IPS-NIHi11 (cell line): ENCODE measurements at places on chromosomes 7 and 10.

DNA sequence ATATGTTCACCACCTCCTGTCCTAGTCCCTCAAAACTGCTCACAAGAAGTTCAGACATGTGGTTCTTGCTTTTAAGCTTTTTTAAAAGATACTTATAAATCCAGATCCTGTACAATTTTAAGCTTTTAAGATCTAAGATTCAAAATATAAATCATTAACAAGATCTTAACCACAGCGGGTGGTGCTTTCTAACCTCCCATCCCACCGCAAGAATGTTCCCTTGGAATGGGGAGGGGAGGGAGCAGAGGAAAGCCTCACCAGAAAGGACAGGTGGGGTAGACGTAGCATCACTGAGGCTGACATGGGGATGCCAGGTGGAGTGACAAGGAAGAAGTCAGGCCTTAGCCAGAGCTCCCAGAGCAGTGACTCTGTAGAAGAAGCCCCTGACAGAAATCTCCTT is 133.5 kb downstream of the C1GALT1 start:
- no peak for DNase-seq

DNA sequence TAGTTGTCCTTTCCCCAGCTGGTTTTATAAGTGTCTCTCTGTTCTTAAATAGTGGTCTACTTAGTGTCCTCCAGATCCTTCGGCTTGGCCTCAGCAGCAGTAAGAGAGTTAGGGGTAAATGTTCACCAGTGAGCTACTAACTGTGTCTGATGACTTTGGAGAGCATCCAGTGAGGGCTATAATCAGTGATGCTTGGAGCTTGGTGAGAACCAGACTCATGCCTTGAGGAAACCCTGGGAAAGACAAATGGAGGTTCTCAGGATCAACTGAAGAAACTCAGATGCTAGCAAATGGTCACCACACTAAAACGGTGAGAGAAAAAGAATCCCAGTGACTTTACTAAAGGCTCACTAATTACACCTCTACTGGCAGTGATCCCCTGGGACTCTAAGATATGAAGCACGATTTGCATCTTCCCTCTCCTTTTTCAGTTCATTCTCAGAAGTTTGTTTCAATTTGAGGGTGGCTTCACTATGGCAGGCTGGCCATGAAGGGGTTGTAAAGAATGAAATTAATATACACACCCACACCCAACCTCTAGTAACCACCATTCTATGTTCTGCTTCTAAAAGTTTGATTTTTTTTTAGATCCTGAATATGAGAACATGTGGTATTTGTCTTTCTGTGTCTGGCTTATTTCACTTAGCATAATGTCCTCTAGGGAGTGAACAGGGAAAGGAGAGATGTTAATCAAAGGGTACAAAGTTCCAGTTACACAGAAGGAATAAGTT is 177.9 kb downstream of the PDE1C start:
- no peak for DNase-seq

GRCh38 chr10:60426425-60426824 is 36.8 kb upstream of the ANK3 start:
- no peak for DNase-seq

- no peak for DNase-seq
These were observed 44.9 kb downstream of the AKR1B15 start for GRCh38 chr7:134593530-134594392.

GRCh38 chr10:50316695-50317648 is 65.7 kb upstream of the ASAH2 start:
- DNase-seq = no peak

DNA sequence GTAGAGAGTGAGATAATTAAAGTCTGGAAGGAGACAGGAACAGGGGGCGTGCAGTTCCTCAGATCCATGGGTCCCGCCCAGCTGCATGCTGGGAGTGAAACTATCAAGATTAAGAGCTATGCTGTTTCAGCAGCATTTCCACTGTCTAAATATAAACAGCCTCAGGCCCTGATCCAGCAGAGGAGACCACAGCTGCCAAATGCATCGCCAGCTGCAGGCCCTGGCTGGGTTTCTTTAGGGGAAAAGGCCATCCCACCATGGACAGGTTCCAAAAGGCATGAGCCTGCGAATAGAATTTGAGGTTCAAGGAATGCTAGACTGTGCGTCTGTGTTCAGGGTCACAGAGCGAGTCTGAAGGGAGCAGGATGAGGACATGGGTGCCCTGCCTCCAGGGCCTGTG is 411.4 kb downstream of the PAXIP1 start:
- no peak for DNase-seq

DNA sequence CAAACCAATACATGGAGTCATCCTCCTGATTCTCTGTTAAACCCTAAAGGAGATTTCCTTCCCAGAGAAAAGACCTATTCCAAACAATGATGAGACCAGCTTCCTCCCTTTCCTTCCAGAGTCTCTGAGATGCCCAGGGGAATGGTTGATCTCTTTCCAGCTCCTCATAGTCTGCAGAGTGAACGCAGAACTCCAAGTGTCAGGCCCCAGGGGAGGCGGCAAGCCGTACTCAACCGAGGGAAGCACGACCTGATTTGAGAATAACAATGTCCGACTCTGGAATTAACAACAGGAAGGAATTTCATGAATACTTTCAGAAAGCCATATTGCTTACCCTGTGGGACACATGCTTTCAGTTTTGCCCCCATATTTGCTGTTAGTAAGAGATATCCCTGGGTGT is 241.7 kb upstream of the GLI3 start:
- no peak for DNase-seq

DNA sequence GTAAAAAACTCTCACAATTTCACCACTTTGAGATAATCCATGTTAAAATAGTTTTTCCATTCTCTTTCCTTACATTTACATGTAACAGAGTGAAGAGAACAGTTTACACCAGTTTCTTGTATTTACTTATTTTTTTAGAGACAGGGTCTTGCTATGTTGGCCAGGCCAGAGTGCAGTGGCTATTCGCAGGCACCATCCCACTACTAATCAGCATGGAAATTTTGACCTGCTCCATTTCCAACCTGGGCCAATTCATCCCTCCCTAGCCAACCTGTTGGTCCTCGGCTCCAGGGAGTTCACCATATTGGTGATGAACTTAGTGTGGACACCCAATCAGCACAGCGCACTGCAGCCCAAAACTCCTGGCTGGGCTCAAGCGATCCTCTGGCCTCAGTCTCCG is 74.1 kb downstream of the LYZL2 start:
- no peak for DNase-seq

GRCh38 chr10:25745976-25746375 is 188.1 kb upstream of the MYO3A start:
- DNase-seq = no peak

DNA sequence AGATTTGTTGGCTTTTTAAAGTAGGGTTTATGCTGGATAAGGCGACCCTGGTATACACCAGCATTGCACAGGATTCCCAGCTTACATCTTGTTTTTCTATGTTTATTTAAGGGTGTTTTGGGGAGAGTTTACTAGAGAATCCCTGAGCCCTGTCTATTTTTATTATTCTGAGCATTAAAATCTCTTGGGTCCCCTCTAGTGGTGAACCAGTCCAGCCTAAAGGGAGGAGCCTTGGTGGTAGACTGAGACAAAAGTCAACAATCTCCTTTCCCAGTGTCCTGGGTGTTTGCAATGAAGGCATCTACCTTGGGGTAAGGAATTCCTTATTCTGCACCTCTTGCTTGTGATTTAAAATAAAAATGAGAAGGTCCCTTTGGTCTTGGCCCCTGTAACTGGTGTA is 38.2 kb downstream of the ANTXRL start:
- DNase-seq = no peak

DNA sequence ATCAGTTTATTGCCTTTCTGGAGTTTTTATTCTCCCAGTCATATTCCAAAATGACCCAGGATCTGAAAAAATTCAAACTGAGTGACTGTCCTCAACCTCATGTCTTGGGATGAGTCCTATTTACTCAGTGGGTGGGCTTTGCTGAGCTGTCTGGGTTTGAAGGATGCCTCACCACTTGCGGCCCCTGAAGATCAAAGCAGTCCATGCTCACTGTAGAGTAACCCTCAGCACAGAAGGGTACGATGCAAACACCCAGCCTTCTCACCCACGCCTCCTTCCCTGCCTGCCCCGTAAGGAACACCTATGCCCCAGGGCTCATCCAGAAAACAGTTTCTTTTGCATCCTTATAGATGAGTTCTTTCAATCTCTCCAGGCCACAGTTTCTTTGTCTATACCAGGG is 42.2 kb upstream of the GRB10 start:
- no peak for DNase-seq

DNA sequence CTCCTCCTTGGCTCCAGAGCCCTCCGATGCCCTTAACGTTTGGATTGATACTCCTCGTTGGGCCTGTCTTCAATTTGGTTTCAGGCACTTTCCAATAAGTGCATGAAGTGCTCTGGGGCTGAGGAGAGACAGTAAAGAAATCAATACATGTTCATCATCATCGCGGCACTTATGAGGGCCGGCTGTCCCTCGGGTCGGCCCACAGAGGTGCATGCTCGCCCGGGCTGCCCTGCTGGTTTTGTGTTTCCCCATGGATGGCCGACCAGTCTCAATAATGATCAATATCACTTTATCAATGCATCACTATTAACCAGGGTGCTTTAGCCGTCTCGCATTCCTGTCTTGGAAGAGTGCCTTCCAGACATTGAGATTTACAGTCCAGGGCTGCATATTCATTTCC is 154.2 kb downstream of the EBF3 start:
- no peak for DNase-seq

- DNase-seq = no peak
These were observed 230.1 kb upstream of the PRPS1L1 start for GRCh38 chr7:18257711-18258110.

DNA sequence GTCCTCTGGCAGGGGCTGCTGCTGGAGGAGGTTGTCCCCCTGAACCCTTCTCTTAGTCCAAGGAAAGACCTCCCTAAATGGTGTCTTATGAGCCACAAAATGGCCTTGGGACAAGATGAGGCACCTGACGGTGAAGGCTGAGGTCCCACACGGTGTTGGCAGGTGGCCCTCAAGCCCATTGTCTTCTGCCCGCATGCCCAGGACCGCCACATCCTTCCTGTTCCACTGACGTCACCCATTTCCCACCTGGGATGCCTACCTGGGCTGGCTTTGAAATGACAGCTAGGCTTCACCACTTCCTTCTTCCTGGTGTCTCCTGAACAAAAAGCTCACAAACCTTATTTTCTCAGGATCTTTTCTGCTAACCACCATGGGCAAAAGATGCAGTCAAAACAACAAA is 2.1 kb upstream of the DMBT1 start:
- no peak for DNase-seq

- DNase-seq = no peak
These were observed 69.9 kb downstream of the SYPL1 start for GRCh38 chr7:106042196-106042611.

GRCh38 chr10:120749072-120749471 is 102.1 kb upstream of the WDR11 start:
- no peak for DNase-seq

GRCh38 chr7:51072281-51072680 is 244.3 kb downstream of the COBL start:
- DNase-seq = no peak

- no peak for DNase-seq
These were observed 97.4 kb upstream of the PIK3CG start for GRCh38 chr7:106767498-106768323.

GRCh38 chr10:79910344-79910743 is 38.6 kb downstream of the SFTPD start:
- no peak for DNase-seq

GRCh38 chr10:96488161-96488935 is 25.4 kb downstream of the TLL2 start:
- no peak for DNase-seq

DNA sequence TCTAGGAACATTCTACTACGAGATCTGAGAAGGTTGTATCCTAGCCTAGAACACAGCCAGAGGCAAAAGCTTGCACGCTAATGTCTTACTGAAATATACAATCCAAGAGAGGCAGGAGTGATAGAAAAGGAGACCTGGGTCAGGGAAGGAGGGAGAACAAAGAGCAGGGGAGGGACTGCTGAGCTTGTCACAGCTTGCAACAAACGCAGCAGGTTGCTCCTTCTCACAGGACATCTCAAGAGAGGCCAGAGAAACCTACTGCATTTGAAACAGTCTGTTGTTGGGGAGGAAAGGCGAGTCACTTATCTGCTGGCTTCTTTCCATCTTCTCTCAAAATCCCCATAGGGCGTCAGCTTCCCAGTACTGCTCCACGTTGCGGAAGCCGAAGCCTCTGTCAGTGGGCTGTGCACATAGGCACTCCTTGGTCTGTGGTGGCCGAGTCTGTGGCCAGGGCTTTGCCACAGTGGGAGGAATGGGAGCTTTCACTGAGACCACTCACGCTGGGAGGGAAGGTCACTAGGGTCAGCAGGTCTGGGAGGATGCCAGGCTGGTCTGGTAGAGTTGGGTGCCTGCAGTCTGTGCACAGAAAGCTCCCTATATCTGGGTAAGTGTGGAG is 25.8 kb upstream of the GPNMB start:
- no peak for DNase-seq

DNA sequence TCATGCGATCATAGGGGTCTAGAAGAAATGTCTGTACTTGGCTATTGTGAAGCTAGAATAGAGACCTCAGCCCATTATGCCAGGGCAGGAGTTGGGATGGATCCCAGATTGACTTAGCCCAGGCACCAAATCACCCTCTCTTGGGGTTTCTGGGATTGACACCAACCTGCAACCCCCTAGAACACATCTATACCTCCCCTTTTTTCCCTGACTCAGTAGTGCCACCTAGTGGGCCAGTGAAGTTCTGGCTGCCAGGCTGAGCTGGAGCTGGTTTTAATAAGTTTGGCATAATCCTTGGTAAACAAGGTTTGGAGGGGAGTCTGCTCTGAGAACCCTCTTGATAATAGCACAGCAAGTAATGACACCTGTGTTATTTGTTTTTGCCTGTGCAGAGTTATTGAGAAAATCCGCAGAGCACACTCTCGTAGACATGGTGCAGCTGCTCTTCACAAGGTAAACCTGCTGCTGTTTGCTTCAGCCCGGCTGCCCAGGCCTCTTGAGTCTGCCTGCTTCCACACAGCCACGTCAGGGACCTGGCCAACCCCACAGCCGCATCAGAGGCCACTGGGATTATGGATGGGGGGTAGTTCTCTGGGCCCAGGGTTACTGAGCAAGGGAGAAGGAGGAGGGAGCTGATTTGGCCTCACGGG is 43.3 kb upstream of the NFKB2 start:
- peak; percentile 81 for DNase-seq

DNA sequence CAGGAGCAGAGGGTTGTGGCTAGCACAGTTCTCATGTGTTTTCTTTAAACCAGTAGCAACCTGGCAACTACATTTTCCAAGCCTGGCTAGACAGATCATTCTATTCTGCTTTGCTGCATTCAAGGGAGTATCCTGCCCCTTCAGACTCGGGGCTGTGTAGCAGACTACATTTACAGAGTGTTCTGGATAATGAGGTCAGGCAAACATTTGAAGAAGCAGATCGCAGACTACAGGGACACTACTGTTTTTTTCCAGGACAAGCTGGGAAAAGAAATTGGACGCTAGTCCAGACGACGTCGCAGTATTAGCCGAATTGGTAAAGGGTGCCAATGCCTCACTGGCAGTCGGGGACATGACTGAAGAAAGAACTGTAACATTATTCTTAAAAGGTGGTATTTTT is 61.0 kb upstream of the PAPSS2 start:
- no peak for DNase-seq
